ENCODE measurements at places on chromosomes 11 and 22.
A peak's percentile ranks its signal among the peaks of the same experiment; 100 is the strongest.

DNA sequence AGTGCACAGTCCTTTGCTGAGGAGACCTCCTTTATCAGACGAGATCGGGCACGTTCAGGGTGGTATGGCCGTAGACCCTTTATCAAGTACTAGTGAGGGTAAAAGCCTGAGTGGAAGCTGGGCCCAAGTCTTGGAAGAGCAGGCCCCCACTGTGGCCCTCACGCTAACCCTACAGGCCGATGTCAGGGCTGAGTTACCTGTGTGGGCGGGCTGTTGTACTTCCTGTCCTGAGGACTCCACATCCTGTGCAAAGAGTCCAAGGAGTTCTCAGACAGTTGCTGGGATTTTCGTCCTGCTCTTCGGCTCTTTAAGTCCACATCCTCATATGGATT lies 34.9 kb downstream of the RPL27A start:
- DNase-seq, result no peak

GRCh38 chr11:116345575-116345974 lies 427.2 kb downstream of the BUD13 start:
- no peak for DNase-seq

DNA sequence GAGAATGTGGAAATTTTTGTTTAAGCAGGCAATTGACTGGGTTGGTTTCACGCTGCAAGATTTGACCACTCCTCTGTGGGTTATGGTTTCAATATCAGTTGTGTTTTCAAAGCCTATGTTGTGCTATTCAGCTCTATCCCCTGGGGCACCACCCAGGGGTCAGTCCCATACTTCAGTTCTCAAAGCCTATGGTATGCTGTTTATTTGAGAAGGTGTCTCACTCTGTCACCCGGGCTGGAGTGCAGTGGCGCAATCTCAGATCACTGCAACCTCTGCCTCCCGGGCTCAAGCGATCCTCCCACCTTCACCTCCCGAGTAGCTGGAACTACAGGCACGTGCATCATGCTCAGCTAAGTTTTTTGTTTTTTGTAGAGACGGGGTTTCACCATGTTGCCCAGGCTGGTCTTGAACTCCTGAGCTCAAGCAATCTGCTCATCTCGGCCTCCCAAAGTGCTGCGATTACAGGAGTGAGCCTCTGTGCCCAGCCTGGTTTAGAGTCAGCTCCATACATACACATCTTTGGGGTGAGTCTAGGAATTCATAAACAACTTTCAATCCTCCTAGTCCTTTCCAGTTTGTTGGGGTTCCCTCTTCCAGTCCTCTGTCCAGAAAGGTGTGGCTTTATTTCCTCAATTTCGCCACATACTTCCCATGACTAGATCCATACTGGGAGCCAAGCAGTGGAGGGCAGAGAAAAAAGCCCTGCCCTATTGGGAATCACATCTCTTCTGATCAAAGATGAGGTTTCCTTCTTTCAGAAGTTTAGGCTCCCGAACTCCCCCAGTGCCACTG lies 35.0 kb upstream of the MAPK1 start:
- no peak for DNase-seq

DNA sequence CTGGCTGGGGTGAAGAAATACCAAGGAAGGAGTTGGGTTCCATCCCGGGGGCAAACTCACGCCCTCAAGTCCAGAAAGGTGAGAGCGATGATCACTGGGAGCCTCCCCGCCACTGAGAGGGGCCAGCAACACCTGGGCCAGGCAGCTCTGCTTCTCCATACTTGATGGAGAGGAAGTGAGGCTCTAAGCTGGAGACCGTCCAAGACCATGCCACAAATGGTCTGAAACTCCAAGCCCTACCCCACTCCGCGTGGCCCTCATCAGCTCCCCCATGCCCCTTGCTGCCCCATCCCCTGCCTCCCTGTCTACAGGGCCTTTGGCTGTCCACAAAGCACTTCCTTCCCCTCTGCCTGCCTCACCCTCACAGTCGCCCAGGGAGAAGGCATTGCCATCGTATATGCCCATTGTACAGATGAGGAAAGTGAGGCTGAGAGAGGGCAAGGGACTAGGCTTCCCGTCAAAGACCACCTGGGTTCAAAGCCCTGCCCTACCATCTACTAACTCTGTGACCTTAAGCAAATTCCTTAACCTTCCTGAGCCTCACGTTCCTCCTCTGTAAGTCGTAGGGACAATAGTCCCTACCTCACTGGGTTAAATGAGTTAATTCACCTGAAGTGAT lies 4.4 kb upstream of the PDGFB start:
- no peak for DNase-seq

DNA sequence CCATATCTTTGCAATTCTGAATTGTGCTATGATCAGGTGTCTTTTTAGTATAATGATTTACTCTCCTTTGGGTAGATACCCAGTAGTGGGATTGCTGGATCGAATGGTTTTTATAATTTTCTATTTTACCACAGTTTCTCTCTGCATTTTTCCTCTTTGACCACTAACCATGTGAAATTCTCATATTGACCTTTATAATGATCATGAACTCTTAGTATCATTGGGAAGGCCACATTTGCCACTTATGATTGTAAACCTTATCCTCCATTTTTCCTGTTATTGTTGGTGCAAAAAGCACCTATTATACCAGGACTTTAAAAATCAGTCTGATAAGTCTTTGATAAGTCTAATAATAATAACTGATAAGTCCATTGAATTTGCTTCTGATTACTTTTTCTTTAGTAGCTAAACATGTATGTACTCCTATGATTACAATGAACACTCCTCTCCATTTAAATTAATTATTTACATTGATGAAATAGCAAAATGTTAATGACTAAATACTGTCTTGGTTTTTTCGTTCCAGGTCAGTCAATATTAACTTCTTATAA lies 9.6 kb downstream of the NEAT1 start:
- DNase-seq, result no peak

- DNase-seq, result no peak
Observed at GRCh38 chr22:48050836-48051235, 1288.4 kb downstream of the TBC1D22A start.

DNA sequence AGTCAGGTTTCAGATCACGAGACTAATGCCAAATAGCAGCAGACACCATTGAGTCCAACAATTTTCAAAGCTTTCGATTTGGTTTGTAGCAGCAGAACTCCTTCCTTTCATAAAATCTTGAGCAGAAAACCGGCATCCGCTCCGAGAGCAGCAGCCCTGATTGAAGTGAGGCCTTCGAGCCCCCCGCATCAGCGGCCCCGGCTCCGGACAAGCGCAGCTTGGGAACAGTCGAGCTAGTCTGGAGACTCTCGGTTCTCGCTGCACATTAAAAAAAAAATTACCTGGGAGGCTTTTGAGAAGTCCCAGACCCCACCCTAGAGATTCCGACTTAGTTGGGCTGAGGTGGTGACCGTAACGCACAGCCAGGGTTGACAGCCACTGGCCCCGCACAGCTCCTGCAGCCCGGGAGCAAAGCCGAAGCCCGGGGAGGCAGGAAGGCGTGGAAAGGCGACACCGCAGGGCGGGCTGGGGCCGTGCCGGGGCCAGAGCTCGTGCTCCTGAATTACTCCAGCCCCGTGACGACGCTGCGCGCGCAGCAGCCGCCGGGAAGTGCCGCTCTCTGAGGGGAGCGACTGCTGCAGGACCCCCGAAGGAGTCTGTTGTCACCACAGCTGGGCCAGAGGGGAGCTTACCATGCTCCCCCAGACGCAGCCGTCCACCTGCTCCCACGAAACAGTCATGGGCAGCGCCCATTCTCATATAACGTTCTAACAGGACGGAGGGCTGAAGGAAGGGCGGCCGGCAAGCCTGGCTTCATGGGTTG lies 57.8 kb downstream of the SPATA19 start:
- no peak for DNase-seq

DNA sequence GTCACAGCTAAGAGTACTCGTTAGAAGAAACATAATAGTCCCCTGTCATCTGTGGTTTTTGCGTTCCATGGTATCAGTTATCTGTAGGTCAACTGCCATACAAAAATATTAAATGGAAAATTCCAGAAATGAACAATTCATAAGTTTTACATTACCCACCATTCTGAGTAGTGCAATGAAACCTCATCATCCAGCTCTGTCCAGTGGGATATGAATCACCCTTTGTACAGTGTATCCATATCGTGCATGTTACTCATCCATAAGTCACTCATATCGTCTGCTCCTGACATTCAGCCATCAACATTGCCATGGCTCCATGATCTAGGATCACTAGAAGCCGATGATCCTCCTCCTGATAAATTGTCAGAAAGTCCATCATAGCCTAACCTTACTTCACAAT lies 174.9 kb upstream of the C11orf87 start:
- no peak for DNase-seq

DNA sequence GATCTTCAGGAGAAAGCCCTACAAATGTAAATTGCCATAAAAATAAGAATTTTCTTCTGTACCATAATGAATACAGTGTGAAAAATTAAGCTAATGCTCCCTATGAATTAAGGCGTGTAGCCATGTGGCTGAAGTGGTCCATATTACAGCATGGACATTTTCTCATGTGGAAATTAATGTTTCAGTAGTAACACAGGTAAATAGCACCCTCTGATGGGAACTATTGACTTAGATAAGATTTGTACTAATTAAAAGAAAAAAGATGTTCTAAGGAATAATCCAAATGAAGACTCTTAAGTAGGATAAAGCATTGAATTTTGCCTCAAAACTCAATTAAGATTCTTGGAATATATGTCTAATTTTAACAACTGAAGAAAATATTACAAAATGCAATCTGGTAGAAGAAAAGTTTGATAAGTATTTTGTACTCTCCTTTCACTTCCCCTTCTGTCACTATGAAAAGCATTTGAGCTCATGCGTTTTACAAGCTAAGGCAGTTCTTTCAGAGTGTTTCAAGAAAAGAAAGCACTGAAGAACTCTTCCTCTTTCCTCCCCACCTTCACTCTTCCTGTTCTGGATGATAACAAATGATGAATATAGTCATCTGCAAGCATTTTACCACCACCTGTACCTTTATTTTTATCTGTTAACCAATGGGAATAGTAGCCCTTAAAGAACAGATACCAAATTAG lies 9.9 kb upstream of the OR8D2 start:
- no peak for DNase-seq

DNA sequence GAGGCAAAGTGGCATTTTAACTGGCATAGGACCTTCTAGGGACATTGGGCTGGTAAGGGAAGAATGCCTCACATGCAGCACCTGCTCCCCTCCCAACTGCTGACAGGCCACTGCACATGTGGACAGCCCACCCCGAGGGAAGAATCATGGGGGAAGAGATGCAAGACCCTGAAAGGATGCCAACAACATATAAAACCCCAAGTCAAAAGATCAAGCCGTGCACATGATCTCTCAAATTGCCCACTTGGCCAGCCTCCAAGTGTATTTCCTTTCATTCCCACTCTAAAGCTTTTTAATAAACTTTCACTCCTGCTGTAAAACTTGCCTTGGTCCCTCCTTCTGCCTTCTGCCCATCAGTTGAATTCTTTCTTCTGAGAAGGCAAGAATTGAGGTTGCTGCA lies 947.8 kb upstream of the CCDC90B start:
- DNase-seq, result no peak

DNA sequence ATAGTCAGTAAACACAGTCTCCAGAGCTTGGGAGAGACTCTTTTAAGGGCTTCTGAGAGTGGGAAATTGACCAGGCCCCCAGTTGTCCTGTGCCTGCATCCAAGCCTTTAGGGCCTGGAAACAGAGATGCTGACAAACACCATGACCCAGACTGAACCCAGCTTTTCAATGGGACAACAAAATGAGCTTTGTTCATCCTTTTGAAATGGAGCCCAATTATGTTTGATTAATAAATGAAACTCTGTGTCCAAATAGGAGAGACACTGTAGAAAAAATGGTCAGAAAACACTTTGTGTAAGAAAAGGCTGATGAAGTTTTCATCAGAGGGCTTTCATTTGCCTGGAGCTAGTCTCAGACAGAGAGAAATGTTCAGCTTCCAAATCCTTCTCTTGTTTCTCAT lies 146.0 kb downstream of the RRAS2 start:
- no peak for DNase-seq

DNA sequence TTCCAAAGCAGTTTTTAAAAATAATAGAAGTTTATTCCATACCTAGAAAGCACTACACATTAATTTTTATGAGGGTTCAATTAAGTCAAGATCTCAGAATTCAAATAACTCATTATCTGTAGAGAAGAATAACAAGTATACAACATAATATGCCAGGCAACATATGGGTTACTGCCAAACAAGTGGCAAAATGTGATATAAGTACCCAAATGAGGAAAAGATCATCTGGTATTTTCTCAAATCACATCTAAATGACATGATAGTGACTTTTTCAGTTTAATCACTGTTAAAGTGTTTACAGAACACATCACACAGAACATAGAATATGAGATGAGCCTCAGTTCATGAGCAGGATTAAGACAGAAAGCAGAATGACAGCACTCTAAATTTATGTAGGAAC lies 123.3 kb downstream of the FCHSD2 start:
- DNase-seq, result no peak

GRCh38 chr11:117573326-117573725 lies 223.7 kb downstream of the DSCAML1 start:
- DNase-seq, result no peak

DNA sequence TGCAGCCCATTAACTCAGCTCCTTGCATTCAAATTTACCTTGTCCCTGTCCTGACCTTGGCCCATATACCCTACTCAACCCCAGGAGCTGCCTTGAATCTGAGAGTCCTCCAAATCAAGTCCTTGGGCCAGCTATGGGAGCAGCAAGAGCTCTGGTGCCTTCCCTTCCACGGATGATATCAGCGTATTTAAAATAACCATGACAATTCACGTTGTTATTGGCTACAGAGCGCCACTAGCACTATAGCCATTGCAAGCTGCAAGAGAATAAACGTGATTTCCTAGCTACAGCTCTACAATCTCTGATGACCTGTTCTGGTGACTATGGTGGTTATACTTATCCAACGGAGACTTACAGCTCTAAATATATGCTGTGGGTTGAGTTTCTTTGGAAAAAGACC lies 357.8 kb downstream of the LARGE1 start:
- no peak for DNase-seq

- DNase-seq, result no peak
Observed at GRCh38 chr11:27234043-27234668, 128.9 kb downstream of the CCDC34 start.

DNA sequence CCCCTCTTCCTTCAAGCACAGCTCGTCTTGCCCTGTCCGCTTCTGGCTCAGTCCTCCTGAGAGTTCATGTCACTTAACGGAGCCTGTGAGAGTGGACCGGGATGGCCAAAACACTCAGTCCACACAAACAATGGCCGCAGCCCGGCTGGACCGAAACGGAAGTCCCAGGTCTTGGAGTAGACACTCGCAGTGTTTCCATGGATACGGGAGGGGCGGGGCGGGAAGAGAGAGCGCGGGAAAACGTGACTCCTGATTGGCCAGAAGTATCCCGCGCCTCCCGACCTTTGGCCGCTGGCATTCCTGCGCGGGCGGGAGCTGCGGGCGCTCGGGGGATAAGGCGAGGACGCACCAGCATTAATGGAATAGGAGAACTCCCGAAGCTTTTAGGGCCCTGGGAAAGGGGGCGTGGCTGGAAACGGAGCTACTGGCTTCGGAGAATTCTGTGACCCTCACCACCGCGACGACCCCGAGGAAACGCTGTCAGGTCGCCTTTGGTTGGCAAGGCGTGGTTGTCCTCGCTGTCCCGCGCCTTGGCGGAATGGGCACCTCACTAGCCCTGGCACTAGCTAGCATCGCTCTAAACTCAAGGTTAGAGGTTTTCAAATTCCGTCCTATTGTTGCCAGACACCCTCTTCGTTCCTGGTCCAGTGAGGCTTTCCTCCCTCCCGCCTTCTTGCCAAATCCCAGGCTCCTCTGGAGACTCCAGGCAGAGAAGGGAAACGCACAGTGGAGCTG lies at the start of the genes NLRP14 and ZNF214:
Gene NLRP14, plus strand, starts transcription at position 297 of the 735 bp plus-strand sequence. CDS start 18,108 bp downstream, outside the sequence.
Gene ZNF214, minus strand, starts transcription at position 164 of the 735 bp plus-strand sequence. CDS start 17,511 bp downstream, outside the sequence.
- no peak for DNase-seq

- peak; percentile 47 for DNase-seq
Observed at GRCh38 chr22:24175160-24175808, 6.0 kb upstream of the SUSD2 start.
